ENCODE measurements at places on chromosomes 6 and 20. TPM values are rescaled to one million over a fixed set of nuclear protein-coding genes. Genes with fewer than 3 reads are reported as not detected.

DNA sequence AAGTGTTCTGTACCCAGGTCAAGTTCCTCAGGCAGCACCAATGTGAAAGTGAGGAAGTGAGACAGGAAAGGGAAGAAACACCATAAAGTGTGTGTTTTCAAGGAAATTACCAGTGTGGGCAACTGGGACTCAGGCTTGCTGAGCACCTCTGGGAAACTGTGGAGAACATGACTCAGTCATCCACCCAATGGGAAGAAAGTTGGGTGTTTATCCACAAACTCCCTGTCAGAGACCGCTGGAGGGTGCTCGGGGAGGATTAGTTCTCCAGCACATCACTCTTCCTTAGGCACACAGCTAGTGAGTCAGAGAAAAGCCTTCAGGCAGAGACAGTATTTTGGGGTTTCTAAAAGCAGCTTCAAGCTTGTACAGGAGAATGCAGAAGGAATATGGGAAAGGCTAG is 93.6 kb downstream of the PCSK2 start:
- DNase-seq, result no peak

DNA sequence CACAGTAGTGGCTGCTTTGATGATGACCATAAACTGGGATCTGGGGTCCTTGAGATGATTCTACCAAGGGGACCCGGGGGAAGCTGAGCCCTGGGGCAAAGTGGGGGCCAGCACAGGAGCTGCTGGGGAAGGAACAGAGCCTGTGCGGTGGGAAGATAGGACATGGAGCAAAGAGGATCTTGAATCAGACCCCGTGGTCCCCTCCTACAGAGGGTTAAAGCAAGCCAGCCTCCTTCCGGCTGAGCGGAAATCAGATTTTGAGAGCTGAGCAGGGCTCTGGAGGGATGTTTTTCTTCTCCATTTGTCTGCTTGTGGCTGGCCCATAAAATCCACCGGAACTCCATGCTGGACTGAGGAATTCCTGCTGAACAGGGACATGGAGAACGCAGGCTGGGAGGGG is 10.1 kb upstream of the TCF15 start:
- DNase-seq, result no peak

DNA sequence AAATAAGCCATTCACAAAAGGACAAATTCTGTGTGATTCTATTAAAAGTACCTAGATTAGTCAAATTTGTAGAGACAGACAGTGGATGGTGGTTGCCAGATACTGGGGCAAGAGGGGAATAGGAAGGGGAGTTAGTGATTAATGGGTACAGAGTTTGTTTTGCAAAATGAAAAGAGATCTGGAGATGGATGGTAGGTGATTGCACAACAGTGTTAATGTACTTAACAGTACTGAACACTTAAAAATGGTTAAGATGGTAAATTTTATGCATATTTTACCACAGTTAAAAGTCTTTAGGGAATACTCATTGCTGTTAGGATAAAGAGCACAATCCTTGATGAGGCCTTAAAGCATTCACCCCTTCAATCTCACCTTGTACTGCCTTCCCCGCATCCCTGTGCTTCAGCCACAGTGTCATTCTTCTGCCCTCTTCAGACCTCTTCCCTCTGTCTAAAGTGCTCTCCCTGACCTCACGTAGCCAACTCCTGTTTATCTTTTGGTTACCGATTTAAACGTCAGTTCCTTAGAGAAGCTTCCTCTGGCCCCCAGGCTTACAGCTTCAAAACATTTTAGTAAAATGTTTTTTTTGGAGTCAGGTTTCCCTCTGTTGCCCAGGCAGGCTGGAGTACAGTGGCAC is 11.8 kb downstream of the PSMF1 start:
- no peak for DNase-seq

- no peak for DNase-seq
These were observed 14.0 kb downstream of the ARHGAP18 start for GRCh38 chr6:129696028-129696418.

FRMD1 gene
- total RNA-seq, result not detected

DNA sequence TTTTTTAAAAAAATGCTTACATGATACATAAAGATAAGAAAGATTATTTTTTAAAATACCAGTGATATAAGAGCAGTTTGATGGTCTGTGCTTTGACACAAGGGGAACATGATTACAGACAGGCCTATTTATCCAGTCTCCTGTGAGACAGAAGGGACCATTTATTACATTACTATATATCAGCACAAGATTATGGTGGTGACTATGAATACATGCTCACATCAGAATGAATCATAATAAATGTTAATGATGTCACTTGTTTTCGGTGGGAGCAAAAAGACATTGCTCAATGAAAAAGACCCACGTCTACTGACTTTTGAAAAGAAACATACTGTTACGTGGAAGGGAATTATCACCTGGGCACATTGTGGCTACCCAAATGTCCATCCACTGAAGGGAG is 455.1 kb downstream of the CDC5L start:
- no peak for DNase-seq

CAGE1 gene
- not detected for total RNA-seq

DNA sequence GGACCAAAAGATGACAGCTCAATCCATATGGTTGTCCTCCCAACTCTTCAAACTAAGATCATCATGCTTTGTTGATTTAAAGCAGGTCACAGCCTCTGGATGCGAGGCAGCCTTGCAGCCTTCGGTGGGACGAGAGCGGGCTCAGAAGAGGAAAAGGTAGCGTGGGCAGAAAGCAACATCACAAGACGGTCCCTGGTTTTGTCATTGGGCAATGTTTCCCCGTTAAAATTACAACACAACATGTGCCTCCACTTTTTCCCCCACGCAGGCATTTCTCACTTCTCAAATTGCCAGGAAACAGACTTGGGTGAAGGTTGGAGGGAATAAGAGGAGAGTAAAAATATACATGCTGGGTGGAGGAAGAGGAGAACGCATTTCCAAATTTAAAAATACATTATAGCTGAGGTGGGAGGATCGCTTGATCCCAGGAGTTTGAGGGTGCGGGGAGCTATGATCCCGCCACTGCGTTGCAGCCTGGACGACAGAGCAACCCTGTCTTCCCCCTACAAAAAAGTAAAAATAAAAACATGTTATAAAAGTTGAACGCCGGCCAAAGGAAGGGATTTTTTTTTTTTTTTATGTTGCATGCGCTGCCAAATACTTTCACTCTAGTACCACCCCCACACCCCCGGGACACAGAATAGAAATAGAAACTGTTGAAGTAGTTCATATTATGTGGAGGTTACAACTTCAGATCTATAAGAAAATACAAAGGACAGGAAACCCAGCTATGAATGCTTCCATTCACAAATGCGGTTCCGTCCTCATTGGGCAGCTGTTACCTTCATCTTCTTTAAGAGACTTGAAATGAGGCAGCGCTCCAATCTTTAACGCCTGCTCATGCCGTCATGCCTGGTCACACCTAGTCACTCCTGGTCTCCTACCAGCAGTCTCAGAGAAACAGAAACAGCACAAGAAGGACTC is 13.9 kb upstream of the NAA20 start:
- DNase-seq, result no peak

- peak; percentile 56 for DNase-seq
These were observed 67.2 kb downstream of the RPP40 start for GRCh38 chr6:4936681-4937041.

ECT2L gene
- not detected for total RNA-seq

TSPO2 gene
- not detected for total RNA-seq

DNA sequence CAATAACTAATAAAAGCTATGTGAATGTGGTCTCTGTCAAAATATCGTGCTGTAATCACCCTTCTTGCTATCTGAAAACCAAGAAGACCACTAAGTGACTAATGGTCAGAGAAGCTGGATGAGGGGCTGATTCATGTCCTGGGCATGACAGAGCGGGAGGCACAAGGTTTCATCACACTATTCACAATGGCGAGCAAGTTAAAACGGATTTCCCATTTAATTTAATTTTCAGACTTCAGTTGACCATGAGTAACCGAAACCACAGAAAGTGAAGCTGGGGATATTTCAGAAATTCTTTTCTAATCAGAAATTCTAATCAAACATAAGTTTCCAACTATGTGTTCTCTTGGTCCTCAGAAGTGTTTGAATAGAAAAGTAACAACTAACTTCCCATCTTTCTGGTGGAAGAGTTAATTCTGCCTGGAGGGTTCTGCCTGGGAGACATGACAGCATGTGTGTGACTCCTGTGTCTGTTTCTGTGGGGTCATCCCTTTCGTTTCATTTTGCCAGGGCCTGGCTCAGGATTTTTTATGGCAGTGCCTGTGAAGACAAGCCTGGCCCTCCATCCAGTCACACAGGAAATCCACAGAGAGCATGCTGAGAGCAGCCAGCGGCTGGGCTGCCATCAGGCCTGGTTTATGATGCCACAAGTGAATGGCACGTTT is 98.9 kb downstream of the FAM120B start:
- peak; percentile 51 for DNase-seq

DNA sequence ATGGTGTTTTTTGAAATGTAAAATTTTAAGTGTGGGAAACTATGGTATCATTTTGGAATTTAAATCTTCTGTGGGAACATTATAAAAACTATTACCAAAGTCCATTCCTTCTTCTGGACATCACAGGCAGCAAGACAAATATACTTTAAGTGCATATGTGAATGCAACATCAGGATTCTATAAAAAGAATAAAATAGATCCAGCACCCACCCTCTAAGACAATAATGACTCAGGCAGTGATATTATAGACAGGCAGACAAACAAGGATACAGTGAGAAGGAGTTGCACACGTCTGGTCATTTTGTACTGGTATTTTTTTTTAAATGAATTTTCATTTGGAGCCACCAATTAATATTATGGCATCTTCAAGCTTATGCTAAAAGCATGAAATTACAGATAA is 21.1 kb upstream of the NEDD9 start:
- no peak for DNase-seq

All from H4 (cell line).